ENCODE measurements at places on chromosomes 6 and 20.
A peak's percentile ranks its signal among the peaks of the same experiment; 100 is the strongest.

DNA sequence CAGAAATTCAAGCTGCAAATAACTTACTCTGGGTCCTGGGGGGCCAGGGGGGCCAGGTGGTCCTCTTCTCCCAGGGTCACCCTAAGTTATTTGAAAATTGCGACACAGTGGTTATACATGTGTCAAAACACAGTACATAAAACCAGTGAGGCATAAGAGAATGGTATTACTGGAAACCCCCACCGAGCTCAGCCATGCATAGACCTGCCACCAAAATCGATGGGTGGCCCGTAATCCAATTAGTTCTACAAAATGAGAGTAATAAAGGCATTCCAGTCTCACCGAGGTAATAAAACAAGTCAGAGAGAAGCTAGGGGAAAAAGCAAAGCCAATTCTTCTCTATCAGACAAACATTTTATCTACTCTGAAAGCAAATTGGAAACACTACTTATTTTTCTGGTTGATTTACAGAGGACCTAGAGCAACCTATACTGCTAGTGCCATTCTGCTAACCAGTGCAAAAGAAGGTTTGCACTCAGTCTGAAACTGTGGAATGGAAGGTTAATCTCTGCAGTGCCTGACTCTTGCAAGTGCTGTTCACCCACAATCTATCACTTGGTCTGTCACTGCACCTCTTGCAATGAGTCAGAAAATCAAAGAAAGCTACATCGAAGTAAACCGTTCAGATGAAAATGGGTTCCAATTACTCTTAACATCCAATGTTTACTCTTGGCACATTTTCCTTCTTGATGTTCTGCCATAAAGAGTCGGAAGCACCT, 32.4 kb downstream of the COL9A1 start:
- DNase-seq, result no peak

GRCh38 chr6:35718375-35718736, 18.5 kb upstream of the ARMC12 start:
- no peak for DNase-seq

GRCh38 chr6:54097753-54098152, 13.5 kb upstream of the MLIP start:
- DNase-seq, result no peak

DNA sequence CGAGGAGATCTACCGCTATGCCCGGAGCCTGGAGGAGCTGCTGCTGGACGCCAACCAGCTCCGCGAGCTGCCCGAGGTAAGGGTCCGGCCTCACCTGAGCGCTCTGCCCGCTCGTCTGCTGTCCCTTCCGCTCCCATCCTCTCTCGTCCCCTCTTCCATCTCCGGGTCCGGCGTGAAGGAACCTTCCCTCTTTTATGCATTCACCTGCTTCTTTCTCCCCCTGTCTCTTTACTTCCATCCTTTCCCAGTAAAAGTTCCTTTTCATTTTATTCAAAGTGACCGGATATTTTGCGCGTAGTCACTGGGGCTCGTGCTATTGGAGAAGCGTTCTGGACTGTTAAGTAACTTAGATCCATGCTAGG, 516 bp downstream of the LRRC1 start:
- no peak for DNase-seq

DNA sequence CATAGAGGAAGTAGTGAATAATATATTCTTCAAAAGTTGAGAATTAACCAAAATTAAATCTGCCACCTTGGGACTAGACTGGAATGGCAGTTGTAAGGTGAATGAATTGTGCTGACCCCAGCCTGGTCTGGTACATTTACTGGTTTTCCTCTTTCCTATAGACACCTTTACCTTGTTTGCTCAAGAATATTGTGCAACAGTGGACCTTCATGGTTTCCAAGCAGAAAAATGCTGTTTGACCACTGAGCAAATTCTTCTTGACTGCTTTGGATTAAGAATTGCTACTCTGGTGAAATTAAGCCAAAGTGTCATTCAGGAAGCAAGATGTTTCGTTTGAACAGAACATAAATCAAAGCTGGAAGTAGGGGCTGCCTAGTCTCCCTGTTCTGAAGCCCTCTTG, 156.6 kb upstream of the TAB2 start:
- DNase-seq, result no peak

GRCh38 chr20:59006167-59006863, 739 bp downstream of the CTSZ start:
- peak; percentile 65 for DNase-seq

- no peak for DNase-seq
Observed at GRCh38 chr6:100217225-100218012, 223.4 kb upstream of the MCHR2 start.

- no peak for DNase-seq
Observed at GRCh38 chr6:113522376-113522775, 334.8 kb upstream of the MARCKS start.

DNA sequence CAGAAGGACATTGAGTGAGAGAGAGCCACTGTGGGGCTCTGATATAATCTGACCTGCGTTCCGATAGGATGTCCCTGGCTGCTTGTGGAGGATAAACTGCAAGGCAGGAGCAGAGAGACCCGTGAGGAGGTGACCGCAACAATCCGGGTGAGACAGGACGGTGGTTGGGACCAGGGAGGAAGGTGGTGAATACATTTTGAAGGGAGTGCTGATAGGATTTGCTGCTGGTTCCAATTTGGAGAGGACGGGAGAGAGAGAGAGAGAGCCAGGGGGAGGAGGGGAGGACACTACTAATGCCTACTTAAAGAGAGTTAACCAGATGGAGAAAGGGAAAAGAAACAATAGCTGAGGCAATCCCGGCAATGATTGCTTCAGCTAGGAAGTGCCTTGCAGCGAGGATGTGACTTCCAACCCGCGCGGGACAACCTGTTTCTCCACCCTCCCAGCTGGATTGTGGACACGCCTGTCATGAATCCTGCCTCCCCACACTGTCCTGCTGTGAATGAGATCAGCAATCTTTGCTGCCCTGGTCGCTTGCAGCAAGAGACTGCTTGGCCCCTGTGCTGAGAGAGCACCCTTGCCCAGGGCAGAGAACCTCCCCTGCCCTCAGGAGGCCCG, 199.0 kb upstream of the KCNG1 start:
- DNase-seq, result no peak

DNA sequence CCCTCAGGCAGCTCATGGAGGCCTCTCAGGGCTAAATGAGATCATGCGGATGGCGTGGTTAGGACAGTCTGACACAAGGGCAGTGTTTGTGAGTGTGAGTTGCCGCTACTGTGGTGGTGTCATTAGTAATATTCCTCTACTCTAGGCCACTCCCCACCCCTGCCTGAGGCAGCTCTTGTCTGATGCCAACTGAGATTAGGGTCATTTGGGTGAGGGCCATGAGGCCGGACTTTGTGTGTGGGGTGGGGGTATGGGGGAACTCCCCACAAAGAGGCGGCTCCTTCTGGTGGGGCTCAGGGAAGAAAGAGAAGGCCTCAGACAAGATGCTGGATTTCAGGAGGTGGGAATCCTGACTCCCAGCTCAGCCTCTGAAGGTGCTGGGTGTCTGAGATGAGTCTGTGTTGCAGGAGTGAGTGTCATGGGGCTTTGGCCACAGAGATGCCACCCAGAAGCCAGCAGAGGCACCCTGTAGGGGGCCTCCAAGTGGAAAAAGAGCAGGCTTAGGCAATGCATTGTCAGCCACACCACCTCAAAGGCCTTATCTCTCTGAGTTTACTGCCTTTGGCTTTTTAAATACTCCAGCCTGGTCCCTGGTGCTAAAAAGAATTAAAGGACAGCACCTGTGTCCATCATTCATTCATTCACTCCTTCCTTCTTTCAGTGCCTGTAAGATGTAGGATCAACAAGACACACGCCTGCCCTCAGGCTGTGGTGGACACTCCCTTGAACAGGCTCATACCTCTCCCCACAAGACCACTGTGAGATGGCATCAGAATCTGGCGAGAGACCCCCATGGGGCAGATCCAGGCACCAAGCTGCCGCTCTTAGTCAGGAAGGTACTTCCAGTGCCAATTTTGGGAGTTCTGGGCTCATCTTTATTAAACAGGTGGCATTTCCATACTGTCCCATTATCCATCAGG, 175.2 kb downstream of the MRPL14 start:
- DNase-seq, result peak; percentile 78

GRCh38 chr6:35487658-35488516, 9.0 kb downstream of the TEAD3 start:
- DNase-seq, result no peak

- DNase-seq, result no peak
Observed at GRCh38 chr6:88561034-88561953, 395.1 kb upstream of the CNR1 start.
